ENCODE measurements at places on chromosomes 6 and 20.

GRCh38 chr6:2190661-2191389, 54.6 kb downstream of the GMDS start:
- DNase-seq: no peak

DNA sequence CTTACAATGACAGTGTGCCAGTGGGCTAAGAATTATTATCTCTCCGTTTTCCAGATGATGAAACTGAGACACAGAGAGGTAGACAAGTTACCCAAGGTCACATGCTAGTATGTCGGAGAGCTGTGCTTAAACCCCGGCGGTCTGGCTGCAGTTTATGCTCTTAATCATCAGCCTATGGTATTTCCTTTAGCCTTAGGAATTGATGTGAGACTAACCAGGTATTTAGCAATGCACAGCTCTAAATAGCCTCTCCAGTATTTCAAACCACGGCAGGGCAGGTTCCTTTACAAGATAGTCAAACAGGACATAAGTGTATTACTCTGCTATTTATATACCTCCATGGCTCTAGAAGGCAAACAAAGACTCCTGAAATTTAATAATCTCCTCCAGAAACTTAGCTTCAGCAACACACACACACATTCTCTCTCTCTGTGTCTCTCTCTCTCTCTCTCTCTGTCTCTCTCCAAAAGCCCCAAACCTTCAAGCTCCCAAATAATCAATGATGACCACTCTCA, 142.0 kb upstream of the ZNF217 start:
- no peak for DNase-seq

DNA sequence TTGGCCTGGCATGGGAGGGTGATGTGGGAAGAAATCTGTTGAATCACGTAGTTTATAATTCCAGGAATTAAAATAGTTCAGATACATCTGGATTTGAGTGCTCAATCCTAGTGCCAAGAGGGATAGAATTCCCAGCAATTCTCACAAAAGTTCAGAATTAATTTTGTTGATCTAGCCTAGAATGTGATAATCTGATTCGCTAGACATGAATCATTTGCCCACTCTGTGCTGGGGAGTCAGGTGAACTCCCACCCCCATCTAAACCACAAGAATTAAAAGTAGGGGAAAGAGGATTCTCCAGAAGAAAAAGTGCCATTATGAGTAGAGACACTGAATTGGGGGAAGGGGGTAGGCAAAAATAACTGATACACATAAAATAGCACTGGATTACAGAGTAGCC, 85.0 kb downstream of the LIN28B start:
- DNase-seq: no peak

DNA sequence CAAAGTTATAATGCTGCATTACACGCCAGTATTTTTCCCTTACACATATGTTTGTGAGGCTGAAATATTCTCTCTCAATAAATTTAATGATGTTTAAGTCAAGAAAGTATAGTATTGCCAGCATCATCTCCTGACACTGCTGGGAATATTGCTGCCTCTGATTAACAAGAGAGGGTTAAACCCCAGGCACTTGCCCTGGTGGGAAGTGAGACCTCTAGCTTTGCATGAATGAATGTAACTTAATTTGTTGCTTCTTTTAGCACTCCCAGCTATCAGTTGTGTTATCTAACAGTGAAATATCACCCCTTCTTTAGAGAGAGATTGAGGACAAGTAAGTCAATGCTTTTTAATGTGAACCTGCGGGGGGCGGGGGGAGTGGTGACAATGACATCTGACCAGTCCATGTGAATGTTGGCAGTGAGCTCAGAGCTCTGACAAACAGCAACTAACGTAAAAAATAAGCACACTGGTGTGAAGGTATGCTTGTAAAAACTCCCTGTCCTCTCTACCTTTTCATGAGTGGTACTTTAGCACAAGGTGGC, 9.8 kb downstream of the FOXA2 start:
- no peak for DNase-seq

DNA sequence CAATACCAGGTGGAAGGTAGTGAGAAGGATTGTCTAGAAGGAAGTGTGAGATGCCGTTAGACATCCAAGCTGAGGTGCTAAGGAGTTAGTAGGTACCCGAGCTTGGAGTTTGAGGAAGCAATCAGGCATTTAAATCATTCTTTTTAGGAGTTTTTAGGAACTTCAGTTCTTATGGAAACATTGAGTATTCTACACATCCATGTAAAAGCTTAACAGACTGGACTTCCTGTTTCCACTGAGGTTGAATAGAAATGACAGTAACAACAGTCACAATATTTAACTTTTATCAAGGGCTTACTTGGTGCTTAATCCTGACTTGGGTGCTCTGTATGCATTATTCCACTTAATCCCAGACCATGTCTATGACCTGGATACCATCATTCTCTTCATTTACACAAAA, 136.4 kb downstream of the UST start:
- no peak for DNase-seq

All from brain (organoid and tissue), 16 donors.